ENCODE measurements at places on chromosomes 7 and 10.

DNA sequence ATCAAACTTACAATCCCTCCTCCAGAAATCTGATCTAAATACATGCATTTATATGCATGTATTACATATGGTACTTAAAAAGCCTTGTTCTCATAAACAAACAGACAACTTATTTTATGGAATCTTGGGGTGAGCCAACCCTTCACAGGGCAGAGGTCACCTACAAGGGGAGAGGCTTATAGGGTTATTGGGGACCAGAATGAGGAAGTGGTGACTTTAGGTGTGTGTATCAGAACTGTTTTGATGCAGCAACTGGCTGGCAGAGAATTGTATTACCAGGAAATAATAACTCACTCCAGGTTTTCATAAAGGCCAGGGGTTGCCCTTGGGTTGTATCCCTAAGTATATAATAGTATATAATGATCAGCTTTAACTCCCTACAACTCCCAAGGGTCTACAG is 91.1 kb downstream of the SVIL start:
- no peak for DNase-seq

DNA sequence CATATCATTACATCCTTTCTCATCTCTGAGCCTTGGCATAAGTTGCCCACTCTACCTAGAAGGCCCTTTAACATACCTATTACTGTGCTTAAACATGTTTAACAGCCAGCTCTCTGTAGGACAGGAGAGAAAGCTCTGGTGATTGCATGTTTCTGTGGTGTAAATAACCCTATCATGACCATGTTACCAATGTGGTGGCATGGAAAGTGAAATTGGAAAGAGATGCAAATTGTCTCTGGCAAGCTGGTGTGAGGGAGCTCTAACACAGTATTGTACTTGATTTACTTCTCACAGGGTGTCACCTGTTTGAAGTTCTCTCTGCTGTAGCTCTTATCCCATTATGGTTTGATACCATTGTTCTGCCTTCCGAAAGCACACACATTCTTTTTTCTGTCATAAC is 231.8 kb upstream of the DKK1 start:
- no peak for DNase-seq

DNA sequence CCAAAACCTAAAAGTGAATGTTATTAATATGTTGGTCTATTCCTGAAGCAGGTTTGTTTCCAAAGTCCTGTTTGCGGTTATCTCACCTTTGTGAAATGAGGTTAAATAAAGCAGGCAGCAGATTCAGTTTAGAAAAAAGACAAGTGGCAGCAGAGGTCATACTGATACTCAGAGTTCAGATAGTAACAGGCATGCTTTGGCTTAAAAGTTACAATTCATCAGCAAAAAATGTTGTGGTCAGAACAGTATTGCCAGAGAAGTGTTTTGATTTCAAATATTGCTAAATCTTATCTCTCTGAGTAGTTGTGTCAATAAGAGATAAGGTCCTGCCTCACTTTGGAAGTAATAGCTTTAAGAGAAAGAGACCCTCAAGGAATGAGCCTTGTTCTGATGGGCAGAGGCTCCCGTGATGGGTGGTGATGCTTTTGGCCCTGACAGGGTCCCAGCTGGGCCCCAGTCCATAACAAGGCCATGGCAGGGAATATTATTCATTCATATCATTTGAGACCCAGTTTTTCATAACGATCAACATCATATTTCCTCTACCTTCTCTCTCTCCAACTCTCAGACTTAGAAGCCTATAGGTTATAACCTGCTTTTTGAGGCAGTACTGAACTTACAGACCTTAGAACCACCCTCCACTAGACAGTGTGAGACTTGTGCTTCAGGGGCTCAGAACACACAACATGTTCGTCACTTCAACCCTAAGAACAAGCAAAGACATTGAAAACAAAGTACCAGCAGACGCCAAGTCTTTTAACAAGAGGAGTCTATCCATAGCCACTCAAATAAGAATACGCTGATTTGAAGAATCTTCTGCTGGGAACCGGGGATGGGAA is 58.5 kb upstream of the AHR start:
- DNase-seq = no peak

- DNase-seq = peak; percentile 94
Observed at GRCh38 chr10:22427890-22428571, 82.7 kb downstream of the SPAG6 start.
